ENCODE measurements at places on chromosomes 4 and X.
A peak's percentile ranks its signal among the peaks of the same experiment; 100 is the strongest.

DNA sequence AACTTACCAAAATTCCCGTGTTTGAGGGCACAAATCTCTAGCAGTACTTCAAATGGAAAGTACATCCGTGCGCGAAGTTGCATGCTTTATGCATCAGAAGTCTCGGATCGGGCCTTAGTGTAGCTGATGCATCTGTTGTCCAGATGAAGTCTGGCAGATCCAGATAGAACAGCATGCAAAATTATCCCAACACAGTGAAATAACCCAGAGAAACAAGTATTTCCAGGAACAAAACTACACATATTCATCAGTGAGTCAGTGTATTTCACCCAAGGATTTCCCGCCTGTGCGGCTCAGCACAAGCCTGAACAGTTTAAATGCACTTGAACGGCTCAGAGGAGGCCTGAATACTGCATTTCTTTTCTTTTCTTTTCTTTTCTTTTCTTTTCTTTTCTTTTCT, 27.4 kb upstream of the CLDN24 start:
- no peak for DNase-seq

DNA sequence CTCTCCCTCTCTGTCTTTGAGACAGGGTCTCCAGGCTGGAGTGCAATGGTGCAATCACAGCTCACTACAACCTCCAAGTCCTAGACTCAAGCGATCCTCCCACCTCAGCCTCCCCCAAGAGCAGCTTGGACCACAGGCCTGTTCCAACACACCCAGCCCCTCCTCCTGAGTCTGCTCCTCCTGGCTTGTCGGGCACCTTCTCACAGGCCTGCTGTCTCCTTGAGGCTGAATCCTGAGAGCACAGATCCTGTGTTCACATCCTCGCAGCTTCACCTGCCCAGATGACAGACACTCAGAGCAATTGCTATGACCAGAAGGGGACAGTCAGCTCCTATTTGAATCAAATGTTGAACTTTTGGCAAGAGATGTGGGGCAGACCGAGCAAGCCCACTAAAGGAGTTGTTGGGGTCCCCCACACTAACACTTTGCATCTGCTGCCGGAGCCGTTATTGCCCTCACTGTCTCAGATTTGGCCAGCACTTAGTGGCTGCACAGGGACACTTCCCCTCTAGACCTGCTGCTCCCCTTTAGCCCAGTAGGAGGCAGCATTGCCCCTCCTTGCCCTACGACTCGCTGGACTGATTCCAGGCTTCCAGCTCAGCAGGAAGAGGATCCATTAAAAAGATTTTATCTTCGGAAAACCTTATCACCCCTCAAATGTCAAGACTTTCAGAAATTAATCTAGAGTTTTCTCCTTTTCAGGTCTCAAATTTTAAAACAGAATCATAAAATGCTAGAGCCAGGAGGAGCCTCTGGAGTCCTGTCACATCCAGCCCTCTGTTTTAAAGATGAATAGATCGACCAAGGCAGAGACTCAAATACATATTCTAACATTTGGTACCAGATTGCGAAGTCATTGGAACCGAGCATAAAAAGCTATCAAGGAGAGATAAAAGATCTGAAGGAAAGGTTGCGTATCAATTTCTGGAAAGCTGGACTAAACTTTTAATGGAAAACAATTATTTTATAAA, 113.7 kb downstream of the USP46 start:
- peak; percentile 82 for DNase-seq

DNA sequence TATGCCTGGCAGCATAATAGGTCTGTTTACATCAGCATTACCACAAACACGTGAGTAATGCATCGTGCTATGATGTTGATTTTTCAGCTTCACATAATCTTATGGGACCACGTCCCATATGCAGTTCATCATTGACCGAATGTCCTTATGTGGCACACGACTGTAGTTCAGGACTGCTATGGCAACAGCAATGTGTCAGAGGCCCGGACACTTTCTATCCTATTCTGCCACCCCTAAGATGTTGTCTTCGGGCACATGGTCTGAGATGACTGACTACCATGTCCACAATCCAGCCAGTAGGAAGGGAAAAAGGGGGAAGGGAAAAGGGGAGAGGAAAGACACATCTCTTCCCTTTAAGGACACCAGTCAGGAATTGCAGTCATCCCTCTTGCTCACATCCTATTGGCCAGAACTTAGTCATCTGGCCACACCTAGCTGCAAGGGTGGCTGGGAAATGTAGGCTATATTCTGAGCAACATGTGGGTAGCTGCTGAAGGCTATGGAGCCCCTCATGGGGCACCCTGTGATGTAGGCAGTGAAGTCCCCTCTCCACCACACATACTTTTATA, 196.0 kb upstream of the RBPJ start:
- DNase-seq, result no peak

- no peak for DNase-seq
Measured at GRCh38 chr4:94488670-94489069, 36.9 kb downstream of the PDLIM5 start.

GRCh38 chr4:172708184-172708583, 460.4 kb upstream of the GALNT7 start:
- no peak for DNase-seq

DNA sequence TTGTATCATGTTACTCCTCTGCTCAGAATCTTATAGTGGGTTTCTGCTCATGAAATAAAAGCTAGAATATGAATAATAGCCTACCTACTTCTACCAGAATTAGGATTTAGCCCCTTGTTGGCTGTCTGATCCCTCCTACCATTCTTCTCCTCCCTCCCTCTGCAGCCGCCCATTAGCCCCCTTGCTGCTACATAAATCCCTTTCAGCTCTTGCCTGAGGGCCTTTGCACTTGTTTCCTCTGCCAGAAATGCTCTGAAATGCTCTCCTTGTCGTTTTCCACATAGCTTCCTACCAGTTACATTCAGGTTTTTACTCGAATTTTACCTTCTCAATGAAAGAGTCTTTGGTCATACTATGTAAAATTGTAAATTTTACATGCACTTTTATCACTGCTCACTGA, 159.2 kb downstream of the ADGRL3 start:
- no peak for DNase-seq

- no peak for DNase-seq
Measured at GRCh38 chr4:675980-676870, 1.9 kb downstream of the MYL5 start.

GRCh38 chr4:4504783-4505182, 37.1 kb downstream of the STX18 start:
- DNase-seq, result no peak

DNA sequence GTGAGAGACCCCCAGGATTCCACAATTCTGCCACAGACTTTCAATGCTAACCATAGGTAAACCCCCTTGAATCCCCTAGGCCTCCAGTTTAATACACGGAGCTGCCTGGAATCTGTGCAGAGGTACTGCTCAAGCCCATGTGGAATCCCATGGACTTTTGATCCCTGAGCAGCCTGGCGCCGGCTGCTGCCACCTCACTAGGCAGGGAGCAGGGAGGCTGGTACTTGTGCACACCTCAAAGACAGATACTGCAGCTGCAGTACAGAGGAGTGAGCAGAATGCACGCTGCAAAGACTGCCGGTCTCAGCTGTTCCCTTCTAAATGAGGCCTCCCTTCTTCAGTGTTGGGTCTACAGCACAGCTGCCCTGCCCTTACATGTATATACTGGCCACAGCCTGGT, 79.4 kb downstream of the RPS6KA6 start:
- no peak for DNase-seq

- no peak for DNase-seq
Measured at GRCh38 chr4:122739174-122739573, 6.7 kb downstream of the BBS12 start.

- DNase-seq, result no peak
Measured at GRCh38 chr4:92615049-92615448, 311.3 kb downstream of the GRID2 start.

DNA sequence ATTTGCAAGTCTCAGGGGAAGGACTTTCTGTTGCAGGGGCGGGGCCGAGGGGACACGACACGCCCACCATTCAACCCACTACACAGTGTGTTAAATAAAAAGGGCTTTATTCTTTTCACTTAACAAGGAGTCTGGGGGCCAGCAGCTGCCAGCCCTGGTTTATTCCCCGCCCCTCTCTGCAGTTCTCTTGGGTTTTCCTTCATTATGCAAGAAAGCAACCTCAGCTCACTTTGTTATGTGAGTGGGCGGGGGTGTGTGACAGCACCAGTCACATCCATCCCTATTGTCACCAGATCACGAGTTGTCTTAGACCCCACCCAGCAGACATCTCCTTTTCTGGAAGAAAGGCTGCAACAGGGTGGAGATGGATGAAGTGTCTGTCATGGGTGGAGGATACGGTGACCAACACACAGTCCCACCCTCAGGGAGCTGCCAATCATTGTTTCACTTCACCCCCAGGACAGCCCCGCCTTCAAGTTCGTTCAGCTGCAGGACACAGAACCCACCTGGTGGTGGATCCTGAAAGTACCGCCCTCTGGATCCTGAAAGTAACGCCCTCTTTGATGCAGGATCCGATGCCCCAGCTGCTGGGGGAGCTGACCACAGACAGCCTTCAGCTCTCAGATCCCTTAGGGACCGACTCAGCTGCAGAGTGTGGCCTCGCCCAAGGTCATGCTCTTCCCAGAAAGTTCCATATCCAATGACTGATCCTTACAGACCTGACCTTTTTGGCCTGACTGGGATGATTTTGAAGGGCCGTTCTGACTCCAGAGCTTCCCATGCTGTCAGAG, 79.6 kb downstream of the SMIM20 start:
- DNase-seq, result peak; percentile 64

GRCh38 chrX:115702982-115703381, 142.0 kb downstream of the PLS3 start:
- no peak for DNase-seq

GRCh38 chr4:159429693-159430035, 326.8 kb downstream of the RAPGEF2 start:
- no peak for DNase-seq

DNA sequence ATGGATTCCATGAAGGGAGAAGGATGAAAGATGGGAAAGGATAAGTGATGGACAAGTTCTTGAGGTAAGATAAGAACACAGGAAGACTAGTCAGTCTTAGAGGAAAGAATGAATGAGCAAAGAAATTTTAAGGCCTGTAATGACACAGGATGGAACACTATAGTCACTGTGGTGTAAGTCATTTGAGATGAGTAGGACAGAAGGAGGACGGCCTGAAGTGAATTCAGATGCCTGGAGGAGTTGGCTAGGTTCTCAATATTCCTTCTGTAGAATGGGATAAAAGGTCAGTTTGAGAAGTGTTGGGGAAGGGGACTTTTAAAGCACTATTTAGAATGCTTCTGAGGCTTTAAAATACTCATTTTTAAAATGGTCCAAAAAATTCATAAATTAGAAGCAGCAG, 3.9 kb downstream of the MSMO1 start:
- DNase-seq, result no peak

- DNase-seq, result no peak
Measured at GRCh38 chrX:63810746-63811145, 25.7 kb upstream of the ARHGEF9 start.

DNA sequence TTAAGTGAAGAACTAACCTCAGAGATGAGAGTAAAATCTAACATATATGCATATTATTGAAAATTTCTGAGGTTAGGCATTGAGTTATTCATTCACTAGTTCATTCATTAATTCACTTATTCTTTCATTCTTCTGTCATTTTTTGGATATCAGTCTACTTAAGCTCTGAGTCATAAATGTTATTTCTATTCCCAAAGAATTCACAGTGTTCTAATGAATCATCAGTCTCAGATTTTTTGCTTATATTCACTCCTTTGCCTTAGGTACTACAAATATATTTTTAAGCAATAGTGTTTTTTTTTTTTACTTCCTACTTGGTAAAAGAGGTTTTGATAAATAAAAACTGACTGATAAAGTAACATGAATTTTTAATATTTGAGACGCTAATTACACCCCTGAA, 95.2 kb upstream of the DKK2 start:
- DNase-seq, result no peak

DNA sequence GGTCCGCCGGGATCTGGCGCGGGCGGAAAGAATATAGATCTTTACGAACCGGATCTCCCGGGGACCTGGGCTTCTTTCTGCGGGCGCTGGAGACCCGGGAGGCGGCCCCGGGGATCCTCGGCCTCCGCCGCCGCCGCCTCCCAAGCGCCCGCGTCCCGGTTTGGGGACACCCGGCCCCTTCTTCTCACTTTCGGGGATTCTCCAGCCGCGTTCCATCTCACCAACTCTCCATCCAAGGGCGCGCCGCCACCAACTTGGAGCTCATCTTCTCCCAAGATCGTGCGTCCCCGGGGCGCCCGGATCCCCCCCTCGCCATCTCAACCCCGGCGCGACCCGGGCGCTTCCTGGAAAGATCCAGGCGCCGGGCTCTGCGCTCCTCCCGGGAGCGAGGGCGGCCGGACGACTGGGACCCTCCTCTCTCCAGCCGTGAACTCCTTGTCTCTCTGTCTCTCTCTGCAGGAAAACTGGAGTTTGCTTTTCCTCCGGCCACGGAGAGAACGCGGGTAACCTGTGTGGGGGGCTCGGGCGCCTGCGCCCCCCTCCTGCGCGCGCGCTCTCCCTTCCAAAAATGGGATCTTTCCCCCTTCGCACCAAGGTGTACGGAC, 482 bp upstream of the SHOX start:
- no peak for DNase-seq

- DNase-seq, result no peak
Measured at GRCh38 chr4:20617678-20618396, 82.4 kb upstream of the PACRGL start.

GRCh38 chr4:5808081-5808741, 84.7 kb downstream of the CRMP1 start:
- DNase-seq, result no peak

- DNase-seq, result no peak
Measured at GRCh38 chr4:1247864-1248244, 1.1 kb downstream of the CTBP1 start.

DNA sequence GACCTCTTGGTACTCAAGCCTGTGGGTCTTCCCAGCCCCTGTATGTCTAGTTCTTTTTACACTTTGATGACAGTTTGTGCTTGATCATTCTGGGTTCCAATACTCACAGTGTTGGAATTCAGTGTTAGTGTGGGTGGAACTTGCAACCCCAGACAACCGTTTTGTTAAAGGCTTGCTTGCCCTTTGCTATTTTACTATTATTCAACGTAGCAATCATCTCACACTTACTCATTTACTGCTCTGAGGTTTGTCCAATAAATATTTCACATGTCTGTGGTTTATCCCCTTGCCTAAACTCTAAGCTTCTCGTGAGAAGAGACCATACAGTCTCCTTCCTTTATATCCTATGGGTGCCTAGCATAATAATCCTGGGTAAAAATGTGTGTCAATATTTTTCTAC, 15.3 kb downstream of the CCNG2 start:
- DNase-seq, result no peak

- no peak for DNase-seq
Measured at GRCh38 chr4:8283161-8283560, 13.6 kb downstream of the HTRA3 start.

DNA sequence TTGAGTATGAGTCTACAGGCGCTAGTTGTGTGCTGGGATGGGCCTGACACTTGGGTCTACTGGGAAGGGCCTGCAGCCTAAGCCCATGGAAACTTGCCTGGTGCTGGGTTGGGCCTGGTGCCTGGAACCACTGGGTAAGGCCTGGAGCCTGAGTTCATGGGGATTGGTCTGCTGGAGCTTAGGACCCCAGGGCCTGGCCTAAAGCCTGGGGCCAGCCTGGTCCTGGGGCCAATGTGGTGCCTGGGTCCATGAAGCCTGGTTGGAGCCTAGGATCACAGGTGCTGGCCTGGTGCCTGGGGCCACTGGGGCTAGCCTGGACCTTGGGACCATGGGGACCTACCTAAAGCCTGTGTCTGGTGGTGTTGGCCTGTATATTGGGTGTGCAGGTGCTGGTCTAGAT, 270.3 kb upstream of the GRIA3 start:
- no peak for DNase-seq

- no peak for DNase-seq
Measured at GRCh38 chr4:91497892-91498291, 805.9 kb upstream of the GRID2 start.

GRCh38 chr4:167032871-167033270, 201.4 kb downstream of the SPOCK3 start:
- DNase-seq, result no peak

Measured in activated effector memory CD4-positive, alpha-beta T cell treated with anti-CD3 and anti-CD28 coated beads, Interleukin-2, amount 50 U/mL, for 16 hours (primary cell).